NCI-H510A treated with DMSO at 0.1 percent for 48 hours (cell line): ENCODE measurements at places on chromosomes 4 and X.

DNA sequence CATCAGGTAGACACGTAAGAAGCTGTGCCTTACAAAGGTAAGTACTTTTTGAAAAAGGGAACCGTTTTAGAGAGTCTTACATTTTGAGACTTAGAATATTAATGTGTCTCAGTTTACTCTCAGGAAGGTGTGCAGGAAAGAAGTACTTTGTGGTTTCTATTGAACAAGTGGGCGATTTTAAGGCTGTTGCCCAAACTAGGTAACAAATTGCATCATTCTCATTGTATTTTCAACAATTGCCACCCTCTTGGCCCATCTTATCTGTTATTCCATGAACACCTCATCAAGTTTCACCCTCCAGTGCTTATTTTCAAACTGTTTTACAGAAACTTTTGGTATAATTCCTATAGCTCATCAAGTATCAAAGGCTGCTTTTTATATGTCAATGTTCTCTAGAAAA is 158.3 kb downstream of the SLC4A4 start:
- DNase-seq: no peak

DNA sequence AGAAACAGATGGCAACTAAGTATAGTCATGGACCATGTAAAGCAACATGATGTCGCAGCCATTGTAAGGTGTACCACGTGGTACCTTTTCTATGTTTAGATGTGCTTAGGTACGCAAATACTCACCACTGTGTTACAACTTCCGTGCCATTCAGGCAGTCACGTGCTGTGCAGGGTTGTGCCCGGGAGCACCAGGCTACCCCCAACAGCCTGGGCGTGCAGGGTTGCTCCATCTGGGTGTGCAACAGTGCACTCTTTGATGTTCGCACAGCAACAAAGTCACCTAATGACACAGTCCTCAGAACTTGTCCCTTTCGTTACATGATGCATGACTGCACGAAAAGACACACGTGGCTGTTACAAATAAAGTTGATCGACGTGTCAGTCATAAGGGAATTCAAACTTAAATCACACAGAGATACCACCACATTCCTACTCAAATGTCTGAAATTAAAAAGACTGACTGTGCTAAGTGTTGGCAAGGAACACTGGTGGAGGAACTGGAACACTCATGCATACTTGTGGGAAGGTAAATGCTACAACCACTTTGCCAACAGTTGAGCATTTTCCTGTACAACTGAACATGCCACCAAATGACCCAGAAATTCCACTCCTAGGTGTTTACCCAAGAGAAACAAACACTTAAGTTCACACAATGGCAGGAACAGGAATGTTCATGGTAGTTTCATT is 24.3 kb downstream of the CPLX1 start:
- DNase-seq: no peak

GRCh38 chrX:45191383-45191782 is 9.3 kb downstream of the DIPK2B start:
- DNase-seq: no peak

DNA sequence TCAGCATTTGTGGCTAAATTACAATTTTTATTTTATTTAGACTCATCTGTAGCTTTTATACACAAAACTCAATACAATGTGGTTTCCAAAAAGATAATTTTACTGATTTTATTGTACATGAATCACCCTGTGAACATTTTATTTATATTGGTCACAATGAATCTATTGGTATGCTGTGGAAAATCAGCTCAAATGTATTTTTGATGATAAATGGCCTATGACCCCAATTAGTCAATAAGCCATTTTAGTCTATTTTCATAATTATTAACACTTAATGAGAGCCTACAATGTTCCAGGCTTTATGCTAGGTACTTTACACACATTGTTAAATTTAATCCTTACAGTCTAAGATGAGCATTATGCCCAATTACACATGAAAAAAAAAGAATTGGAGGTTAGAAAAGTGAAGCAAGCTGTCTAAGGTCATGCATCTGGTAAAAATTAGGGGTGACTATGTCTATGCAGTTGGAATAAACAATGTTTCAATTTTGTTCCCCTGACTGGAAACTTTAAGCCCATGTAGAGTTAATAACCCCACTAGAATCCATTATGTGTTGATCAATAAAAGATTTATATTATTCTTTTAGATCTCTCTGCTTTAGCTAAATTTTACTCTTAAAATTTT is 344.7 kb downstream of the PABPC4L start:
- DNase-seq: no peak

DNA sequence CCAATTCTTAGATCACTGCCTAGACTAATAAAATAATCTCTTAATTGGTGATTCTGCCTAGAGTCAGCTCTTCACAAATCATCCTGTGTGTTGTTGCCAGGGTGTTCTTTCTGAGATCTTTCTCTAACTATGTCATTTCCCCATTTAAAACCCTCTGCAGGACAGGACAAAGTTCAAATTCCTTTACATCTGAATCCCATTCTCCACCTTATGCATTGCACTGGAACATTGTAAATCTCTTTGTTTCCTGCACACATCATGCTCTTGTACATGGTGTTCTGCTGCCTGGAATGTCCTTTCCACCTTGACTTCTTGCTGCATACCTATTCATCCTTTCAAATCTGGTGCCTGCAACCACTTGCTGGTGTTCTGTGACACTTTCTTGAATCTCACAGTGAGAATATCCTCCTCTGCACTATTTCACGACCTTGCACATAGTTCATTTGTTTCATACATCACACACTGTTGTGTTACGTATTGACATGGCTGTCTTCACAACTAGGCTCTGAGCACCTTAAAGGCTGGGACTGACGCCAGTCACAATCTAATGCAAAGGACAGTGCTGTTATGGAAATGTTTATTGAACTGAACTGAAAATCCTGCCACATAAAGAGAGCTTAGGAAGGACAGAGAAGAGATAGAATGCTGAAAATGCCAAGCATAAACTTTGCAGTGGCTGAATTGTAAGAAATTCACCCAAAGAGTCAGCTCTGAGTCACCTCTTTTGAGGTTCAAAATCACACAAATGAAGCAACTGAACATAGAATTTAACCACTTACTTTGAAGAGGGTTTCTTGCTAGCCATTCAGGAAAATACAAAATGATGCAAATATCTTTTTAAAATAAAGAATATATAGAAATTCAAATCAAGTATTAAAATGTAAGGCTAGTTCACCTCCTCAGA is 26.4 kb upstream of the SMIM14 start:
- DNase-seq: no peak

- DNase-seq: no peak
Observed at GRCh38 chr4:10743357-10743756, 58.8 kb upstream of the CLNK start.

DNA sequence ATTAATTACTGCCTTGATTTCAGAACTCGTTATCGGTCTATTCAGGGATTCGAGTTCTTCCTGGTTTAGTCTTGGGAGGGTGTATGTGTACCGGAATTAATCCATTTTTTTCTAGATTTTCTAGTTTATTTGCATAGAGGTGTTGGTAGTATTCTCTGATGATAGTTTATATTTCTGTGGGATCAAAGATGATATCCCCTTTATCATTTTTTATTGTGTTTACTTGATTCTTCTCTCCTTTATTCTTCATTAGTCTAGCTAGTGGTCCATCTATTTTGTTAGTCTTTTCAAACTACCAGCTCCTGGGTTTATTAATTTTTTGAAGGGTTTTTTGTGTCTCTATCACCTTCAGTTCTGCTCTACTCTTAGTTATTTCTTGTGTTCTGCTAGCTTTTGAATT is 32.1 kb downstream of the CDX4 start:
- no peak for DNase-seq

DNA sequence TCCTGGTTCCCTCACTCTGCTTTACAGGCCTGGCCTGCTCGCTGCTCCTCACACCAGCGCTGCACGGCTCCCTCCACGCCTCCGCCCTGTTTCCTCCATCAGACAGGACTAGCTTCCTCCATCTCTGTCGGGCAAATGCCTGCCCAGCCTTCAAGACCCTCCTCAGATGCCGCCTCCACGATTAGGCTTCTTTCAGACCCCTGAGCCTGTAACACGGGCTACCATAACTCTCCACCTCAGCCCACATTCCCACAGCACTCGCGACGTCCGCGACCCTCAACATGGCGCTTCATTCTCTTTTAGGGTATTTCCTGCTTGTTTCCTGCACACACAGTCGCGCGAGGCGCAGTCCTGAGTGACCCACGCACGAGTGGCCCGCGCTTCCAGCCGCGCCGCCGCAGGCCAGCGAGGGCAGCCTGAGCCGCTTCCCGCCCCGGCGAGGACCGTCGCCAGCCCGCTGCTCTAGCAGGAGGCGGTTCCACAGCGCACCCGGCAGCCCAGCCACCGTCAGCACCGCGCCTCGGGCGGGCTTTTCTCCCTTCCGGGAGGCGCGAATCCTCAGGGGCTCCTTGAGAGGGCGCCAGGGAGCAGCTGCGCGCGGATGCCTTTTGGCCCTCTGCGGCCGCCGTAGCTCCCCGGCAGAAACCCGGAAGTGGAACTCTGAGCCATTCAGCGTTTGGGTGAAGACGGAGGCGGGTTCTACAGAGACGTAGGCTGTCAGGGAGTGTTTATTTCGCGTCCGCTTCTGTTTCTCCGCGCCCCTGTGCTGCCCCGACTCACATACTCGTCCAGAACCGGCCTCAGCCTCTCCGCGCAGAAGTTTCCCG is at the start of gene FRG1:
Gene FRG1, plus strand, starts transcription at position 695 of the 827 bp plus-strand sequence. CDS start 138 bp downstream, outside the sequence.
- DNase-seq: no peak

- no peak for DNase-seq
Observed at GRCh38 chr4:126687655-126688358, 945.0 kb upstream of the INTU start.

DNA sequence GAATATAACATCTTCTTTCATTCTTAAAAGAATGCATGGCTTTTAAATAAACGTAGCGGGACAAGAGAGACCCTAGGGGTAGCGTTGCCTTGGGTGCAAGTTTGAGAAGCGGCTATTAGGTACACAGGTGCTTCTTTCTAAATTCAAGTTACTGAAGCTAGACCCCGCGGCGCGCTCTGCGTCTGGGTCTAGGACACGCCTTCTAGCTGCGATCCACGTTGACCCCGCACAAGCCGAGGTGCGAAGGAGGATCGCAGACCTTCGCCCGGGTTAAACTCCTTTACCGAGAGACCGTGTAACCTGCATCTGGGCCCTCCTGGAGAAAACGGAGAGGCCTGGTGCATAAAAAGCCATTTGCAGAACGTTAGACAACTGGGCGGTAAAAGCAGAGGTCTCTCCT is 25.5 kb upstream of the EXOC1L start:
- DNase-seq: no peak

- DNase-seq: peak; percentile 12
Observed at GRCh38 chrX:107700317-107700774, 72.0 kb downstream of the PRPS1 start.

DNA sequence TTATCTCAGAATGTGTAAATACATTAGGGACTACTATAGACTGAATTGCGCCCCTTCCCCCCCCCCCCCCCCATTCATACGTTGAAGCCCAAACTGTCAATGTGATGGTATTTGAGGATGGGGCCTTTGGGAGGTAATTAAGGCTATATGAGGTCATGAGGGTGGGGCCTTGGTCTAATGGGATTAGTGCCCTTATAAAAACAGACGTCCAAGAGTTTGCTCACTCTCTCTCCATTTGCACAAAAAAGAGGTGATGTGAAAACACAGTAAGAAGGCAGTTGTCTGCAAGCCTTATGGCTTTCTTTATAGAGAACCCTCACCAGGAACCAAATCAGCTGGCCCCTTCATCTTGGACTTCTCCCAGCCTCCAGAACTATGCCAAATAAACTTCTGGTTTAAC is 15.3 kb downstream of the SPACA5 start:
- no peak for DNase-seq

- DNase-seq: no peak
Observed at GRCh38 chrX:130974323-130974722, 71.3 kb upstream of the ENOX2 start.

DNA sequence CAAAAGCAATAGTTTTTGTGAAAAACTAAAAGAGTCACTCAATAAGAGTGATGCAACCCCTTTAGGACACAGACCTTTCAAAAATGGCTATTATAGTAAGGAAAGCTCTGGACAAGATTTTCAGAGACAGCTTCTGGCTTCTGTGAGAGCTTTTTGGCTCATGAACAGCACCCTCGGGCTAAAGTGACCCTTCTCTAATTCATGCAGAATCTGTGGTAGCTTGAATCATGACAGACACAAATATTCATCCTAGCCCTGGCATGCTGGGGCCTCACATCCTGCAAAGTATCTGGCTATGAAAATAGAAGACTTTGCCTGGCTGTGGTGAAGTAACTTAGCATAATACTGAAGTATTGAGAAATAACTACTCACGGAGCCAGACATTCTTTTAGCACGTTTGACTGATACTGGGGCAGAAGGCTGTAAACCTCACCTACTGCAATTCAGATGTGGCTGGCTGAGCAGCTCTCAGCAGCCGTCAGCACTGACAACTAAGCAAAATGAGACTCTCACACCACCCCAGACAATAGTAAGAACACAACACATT is 327.3 kb downstream of the MAPK10 start:
- DNase-seq: no peak

GRCh38 chrX:14529290-14529989 is at the start of gene GLRA2:
Gene GLRA2 (plus strand): TSS chrX:14529536. CDS start chrX:14530058, 522 bp downstream.
- no peak for DNase-seq
